ENCODE measurements at places on chromosomes 12 and 14.

DNA sequence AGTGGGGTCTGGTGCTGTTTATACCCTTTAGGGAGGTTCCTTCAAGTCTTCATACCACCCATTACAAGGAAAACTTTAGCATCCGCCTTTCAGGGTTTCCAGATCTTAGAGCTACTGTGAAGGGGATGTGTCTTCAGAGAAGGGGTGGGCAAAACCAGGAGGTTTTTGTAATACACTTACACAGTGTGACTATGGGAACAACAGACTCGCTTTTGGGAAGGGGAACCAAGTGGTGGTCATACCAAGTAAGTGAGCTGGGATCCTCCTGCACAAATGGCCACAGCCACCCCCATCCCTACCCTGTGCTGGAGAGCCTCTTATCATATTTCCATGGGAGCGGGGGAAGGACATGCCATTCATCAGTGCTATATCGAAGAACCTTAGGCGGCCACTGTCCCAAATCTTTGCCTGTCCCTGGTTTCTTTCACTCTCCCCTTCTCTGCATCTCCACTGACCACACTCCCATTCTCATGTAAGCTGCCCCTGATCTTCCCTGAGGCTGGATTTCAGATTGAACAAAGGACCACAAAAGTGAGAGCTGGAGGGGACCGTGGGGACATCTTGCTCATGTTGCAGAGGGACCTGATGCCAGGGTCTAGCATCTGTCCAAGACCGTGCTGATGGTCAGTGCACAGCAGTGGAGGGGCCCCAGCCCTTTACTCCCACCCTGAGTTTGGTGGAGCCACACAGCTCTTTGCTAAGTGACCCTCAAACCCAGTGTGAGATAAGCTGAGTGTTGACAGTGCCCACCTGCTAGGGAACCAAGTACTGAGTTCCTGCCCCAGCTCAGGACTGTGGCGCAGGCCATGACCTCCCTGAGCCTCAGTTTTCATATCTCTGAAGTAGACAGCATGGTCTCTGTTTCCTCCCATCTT is 51.4 kb downstream of the DAD1 start:
- DNase-seq: no peak

DNA sequence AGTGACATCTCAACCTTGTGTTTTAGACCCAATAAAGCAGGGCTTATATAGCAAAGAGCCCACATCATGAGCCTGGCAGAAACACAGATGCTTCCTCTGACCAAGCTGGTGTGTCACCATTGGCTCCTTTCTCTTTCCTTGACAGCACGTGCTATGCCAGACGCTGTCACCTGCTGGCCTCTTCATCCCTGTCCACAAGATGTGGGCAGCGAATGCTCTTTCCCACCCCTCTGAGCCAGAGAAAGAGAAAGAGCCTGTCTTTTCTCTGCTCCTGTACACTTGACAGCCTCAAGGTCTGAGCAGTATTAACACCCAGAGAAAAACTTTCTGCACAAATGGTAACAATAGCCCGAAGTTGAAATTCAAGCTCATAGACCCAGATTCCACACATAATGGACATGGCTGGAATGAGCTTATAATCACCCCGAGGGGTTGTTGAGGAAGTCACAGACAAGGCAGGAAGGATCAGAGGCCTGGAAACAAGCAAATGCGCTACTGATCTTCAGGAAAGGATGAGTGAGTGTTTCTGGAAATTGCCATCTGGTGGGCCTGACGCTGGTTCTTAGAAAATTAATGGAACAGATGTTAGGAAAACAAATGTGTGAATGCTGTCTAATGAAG is 8.9 kb downstream of the TGFB3 start:
- no peak for DNase-seq

DNA sequence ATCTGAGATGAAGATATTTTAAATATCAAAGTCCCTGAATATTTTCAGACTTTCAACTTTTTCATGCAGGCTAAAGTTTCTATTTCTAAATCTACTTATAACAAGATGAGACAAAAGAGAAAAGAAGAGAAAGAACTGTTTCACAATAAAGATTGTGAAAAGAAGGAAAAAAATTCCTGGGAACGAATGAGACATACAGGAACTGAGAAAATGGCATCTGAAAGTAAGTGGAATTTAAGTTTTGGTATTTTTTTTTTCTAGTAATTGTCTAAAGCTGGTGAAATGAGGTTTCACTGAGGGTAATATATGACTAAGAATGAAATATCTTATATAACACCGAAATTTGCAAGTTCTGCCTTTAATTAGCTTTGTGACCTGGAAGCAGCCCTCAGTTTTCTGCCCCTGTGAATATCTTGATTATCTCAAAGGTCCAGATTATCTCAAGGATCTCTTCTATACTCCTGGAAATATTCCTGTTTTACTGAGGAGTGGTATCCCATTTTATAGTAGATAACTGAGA is 55.7 kb upstream of the PRPF39 start:
- no peak for DNase-seq

DNA sequence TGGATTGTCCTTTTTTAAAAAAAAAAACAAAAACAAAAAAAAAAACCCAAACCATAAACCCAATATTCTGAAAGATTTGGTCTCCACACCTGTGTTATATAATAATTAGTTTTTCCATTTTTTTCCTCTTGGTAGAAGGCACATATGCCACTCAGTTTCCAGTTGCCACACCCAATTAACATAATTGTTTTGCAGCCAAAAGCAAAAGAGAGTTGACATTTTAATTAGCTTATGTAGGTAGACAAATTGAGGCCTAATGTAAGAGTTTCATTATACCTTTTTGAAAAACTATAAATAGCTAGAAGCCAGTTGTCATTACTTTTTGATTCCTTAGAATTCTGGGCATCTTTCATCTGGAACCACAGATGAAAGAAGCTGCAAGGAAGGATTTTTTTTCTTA is 21.0 kb downstream of the PTPN11 start:
- no peak for DNase-seq

DNA sequence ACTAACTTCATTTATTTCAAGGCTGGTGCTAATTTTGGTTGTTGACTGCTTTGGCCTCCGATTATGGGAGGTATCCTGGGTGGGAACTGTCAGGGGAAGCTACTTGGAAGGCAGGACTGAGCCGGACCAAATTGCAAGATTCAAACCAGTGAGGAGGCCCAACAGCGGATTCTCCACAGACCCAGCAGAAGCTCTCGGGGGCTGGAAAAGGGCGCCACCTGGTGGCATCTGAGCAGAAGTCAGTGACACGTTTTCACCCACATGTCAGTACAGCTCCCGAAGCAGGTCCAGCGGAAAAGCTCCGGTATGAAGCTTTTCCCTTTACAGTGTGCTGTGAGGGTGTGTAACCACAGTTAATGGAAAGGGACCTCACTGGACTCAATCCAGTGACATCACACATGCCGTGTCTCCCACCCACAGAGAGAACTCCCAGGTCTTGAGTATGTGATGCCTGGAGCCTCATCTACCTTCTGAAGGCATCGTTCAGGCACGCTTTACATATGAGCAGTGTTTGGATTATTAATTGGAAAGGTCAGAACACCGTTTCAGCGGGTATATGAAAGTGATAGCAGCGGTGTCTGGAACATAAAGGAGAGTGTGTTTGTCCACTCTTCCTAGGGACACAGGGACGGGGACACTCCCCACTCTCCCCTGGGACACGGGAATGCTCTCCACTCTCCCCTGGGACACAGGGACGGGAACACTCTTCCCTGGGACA is 3.6 kb upstream of the P2RX2 start:
- peak; percentile 92 for DNase-seq

- no peak for DNase-seq
These were observed 4.7 kb downstream of the CISTR start for GRCh38 chr12:53747095-53747494.

- DNase-seq: no peak
These were observed 272.7 kb downstream of the CACNA1C start for GRCh38 chr12:2325519-2325918.

DNA sequence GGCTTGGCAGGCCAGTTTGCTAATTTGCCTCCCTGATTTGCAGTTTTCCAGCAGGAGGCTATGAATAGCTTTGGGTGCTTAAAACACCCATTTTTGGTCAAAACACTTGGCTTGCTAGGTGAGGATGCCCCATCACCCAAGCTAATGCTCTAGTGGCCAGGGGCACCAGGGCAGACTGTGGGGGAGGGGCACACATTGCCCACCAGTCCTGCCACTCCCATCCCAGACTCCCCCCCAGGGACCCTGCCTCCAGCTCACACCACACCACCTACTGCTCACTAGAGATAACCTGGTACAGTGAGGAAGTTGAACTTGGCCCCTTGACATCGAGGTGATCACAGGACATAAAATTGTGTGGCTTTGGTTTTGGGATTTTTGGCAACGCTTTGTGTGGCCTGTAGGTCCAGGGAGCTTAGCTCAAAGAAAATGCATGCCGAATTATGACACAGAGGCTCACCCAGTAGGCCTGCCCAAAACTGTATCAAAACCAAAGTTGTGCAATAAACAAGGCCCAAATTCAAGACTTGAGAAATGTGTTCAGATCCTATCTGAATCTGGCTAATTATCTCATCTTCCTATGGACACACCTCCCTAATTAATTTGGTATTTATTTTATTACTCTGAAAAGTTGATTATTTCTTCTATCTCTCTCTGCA is 4.3 kb downstream of the NUAK1 start:
- no peak for DNase-seq

DNA sequence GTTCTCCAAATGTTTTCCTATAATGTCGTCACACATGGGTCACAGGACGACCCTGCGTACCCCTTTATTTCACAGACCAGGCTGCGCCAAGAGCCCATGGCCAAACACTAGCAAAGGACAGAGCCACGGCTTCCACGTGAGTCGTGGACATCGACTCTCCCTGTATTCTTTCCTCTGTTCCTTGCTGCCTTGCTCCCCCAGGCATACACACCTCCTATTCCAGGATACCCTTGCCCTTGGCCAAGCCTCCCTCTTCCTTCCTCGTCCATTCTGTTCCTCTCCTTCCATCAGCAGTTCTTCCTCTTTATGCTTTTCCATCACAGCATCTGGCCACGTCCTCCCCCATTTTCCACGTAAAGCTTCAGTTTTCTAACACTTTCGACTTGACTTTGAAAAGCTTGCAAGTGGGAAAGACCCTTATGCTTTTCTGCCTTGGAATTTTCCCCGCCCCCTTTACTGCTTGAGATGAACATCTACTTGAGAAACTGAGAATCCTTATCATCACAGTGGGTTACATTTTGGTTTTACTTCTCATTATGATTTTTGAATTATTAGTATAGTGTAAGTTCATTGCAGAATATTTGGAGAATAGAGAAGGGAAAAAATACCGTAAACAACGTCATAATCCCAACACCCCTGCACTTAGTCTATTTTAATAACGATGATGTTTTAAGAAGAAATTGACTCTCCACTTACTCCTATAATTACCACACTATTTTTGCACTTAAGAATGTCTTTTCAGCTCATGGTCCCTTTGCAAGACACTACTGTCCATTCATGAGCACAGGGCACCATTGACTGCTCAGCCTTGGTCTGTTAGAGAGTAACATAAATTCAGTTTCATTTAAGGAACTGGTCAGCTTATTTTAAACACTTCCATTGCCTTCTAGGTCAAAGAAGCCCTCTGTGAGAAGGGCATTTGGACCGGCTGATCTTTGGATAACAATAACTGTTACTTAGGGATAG is 15.8 kb upstream of the NINJ2 start:
- DNase-seq: no peak

GRCh38 chr12:108101605-108102175 is 27.4 kb upstream of the WSCD2 start:
- DNase-seq: no peak

- no peak for DNase-seq
These were observed 79.9 kb downstream of the LLPH start for GRCh38 chr12:66050610-66051009.

- no peak for DNase-seq
These were observed 47.0 kb downstream of the SLC8B1 start for GRCh38 chr12:113287899-113288282.

DNA sequence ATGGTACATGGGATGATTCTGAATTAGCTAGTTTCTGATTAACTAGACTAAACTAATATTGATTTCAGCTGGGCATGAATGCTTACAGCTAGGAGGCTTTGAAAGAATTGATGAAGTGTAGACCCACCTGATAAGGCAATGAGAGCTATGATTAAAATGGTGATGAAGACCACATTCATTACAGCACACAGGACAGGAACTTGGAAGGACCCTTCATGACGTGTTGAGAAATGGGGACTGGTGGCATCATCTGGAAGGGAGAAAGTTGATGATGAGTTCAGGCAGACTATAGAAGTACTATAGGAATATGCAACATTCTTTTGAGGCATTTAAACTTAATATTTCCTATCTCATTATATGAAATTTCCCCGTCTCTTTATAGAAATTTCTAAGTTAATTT is 4.5 kb downstream of the CD69 start:
- DNase-seq: no peak

DNA sequence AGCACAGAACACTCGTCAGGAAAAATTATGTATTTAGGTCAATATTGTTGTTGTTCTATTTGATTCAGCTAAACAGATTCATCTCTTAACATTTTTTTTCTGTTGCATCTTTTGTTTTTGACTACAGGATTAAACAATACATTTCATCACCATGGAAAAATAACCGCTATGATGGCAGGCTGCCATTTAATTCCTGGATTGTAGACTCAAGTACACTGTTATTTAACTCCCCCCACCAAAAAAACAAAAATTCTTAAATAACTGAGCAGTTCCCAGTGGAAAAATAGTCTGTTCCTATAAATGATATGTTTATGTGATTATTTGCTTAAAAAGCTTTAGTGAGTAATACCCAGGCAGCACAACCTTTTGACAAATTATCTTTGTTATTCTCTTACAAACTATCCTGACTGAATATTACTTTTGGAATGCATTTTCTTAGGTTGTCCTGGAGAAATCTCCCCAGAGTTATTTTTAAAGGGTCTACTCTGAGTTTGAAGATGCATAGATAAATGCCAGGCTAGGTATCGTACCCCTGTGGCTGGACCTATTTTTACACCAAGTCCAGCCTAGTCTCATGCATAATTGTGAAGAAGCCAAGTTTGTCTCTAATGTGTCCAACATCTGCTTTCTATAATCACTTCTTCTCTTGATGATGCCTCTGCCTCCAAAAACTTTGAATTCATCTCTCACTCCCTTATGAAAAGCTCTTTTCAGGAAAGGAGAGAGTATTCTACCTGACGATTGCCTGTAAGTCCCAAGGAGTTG is 3.7 kb downstream of the KERA start:
- peak; percentile 4 for DNase-seq

DNA sequence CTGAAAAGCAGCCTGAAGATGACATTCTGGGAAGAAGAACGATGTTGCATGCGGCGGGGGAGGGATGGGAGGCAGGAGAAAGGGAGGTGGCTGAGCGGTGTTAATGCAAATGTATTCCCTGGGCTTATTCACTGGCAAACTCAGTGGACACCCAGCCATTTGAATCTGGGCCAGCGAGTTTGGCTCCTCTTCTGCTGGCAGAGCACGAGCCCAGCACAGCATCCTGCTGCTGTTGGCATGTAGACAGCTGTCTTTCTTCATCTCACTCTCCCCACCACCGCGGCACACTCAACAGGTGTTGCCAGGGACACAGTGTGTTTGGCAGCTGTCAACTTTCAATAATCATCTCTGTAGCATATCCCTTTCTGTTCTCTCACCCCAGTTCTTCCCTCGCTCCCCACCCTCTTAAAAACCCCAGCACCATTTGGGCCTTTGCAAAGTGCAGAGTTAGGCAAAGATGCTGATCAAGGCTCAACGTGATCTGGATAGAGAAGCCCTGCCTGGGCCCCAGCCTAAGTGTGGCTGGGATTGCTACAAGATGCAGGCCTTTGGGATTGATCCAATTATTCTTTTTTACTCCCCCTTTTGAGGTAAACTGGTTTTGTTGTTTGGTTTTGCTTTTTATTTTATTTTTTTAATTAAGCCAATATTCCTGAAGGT is 131.9 kb downstream of the EXOC5 start:
- no peak for DNase-seq

GRCh38 chr14:57066463-57066862 is 202.2 kb downstream of the EXOC5 start:
- DNase-seq: no peak

All from GM03348 (cell line).